ENCODE measurements at places on chromosomes 13 and 19.

- no peak for DNase-seq
- peaks cover 17% of the 10 kb centered on the region for H3K27me3 ChIP-seq
- H3K4me3 ChIP-seq: no peak overlapping the region
- H3K27ac ChIP-seq: no peak overlapping the region
Measured at GRCh38 chr13:20377720-20378119, 145.6 kb upstream of the GJB6 start.

DNA sequence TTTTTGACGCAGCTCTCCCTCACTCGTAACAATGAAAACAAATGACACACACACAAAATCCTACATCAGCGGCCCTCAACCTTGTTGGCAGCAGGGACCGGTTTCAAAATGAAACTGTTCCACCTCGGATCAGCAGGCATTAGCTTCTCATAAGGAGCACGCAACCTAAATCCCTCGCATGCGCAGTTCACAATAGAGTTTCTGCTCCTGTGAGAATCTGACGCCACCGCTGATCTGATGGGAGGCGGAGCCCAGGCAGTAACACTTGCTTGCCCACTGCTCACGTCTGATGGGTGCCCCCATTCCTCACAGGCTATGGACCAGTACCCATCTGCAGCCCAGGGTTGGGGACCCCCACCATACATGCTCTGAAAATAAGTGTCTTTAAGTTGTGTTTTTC lies 43.4 kb downstream of the DHRS12 start:
- H3K4me1 ChIP-seq: peaks cover 18% of the 10 kb centered on the region
- peaks cover 8% of the 10 kb centered on the region for H3K36me3 ChIP-seq
- no peak for DNase-seq
- H3K27ac ChIP-seq: no peak overlapping the region
- no peak overlapping the region for H3K4me3 ChIP-seq

GRCh38 chr19:15453091-15453578 lies 3.4 kb upstream of the WIZ start:
- H3K4me1 ChIP-seq: peaks cover 37% of the 10 kb centered on the region
- H3K36me3 ChIP-seq: peaks cover 26% of the 10 kb centered on the region
- no peak overlapping the region for H3K27ac ChIP-seq
- DNase-seq: no peak
- H3K27me3 ChIP-seq: no peaks in the 10 kb centered on the region

DNA sequence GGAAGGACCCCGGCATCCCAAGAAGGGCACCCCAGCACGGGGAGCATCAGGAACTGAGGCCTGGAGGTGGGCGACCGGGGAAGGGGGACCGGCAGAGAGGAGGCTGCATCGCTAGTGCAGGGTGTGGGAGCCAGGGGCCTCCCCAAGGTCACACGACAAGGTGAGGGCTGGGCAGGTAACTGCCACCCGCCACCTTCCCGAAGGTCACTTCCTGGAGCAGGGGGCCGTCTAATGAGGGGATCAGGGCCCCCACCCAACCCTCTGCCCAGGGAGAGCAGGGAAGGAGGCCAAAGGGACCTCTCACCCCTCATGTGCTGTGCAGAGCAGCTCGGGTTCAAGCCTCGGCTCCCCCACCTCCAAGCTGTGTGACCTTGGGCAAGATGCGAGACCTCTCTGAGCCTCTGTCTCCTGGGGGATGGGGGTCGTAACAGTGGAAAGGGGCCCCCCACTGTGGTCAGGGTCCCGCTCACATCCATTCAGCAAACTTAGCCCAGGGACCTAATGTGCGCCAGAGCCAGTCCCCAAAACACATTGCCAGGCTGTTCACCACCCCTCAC lies 6.0 kb downstream of the ZBTB7A start:
- H3K27ac ChIP-seq: peak overlapping the region; percentile 89
- H3K27me3 ChIP-seq: no peaks in the 10 kb centered on the region
- H3K4me3 ChIP-seq: peak overlapping the region; percentile 83

GRCh38 chr13:57716295-57716694 lies 84.8 kb downstream of the PCDH17 start:
- no peaks in the 10 kb centered on the region for H3K4me1 ChIP-seq
- no peaks in the 10 kb centered on the region for H3K36me3 ChIP-seq
- no peak overlapping the region for H3K27ac ChIP-seq
- no peaks in the 10 kb centered on the region for H3K27me3 ChIP-seq

GRCh38 chr19:8206147-8207087 lies 2.8 kb upstream of the CERS4 start:
- H3K36me3 ChIP-seq: no peaks in the 10 kb centered on the region
- no peak for DNase-seq
- H3K4me1 ChIP-seq: peaks cover 14% of the 10 kb centered on the region
- H3K4me3 ChIP-seq: peak overlapping the region; percentile 25

DNA sequence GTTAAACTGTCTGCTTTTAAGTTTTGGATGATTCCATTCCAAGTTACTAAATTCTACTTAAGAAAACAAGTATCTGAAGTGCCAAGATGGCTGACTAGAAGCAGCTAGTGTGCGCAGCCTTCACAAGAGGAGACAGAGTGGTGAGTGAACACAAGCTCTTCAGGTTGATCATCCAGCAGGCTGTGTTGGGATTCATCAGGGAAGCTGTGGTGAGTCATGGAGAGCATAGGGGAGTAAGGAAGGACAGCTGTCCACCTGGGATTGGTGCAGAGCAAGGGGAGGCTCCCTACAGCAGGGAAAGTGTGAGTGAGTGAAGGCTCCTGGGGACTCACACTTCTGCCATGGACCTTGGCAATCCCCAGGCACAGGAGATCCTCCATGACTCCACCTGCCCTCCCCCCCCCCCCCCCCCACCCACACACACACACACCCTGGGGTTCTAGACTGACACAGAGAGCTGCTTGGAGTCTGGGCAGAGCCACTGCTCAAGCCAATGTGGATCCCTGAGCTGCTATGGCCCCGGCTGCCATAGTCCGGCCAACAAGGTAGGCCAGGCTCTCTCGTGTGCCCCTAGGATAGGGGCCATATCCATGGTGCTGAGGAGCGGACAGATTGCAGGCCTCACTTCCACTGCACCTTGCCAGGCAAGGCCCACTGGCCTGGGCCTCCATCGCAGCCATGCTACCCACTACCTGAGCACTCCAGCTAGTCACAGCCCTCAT lies 23.5 kb downstream of the SLC25A15 start:
- peaks cover 7% of the 10 kb centered on the region for H3K36me3 ChIP-seq
- DNase-seq: no peak
- no peak overlapping the region for H3K27ac ChIP-seq
- H3K4me3 ChIP-seq: no peak overlapping the region

DNA sequence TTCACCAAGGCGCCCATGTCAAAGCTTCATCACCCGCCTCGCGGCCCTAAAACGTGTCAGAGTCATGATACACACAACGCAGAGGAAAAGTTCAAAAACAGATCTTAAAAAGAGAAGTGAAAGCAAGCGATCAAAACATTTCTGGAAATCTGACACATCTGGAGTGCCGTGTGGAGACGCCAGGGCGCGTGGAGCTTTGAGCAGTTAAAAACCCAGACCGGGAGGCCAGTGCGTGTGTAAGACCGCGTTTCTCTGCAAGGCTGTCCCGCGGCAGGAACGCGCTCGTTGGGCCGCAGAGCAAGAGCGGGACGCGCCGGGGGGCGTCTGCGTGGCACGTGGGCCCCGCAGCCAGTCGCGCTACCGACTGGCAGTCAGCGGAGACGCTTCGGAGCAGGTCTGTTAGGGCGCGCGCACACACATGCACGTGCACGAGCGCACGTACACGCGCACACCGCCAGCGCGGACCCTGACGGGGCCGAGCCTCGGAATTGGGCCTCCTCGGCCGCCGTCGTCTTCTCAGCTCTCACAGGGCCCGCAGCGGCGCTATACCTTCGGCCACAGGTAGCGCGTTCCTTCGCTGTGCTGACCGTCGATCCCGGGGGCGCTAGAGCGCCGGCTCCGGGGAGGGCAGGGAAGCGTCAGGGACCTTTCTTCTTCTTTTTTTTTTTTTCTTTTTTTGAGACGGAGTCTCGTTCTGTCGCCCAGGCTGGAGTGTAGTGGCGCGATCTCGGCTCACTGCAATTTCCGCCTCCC lies 35.8 kb downstream of the RNF6 start:
- H3K27ac ChIP-seq: peak overlapping the region; percentile 94
- peak; percentile 91 for DNase-seq
- H3K27me3 ChIP-seq: no peaks in the 10 kb centered on the region
- H3K4me3 ChIP-seq: peak overlapping the region; percentile 89
- peaks cover 23% of the 10 kb centered on the region for H3K4me1 ChIP-seq
- H3K36me3 ChIP-seq: no peaks in the 10 kb centered on the region

GRCh38 chr13:52669677-52670076 lies 17.0 kb downstream of the SUGT1 start:
- no peaks in the 10 kb centered on the region for H3K4me1 ChIP-seq
- H3K4me3 ChIP-seq: no peak overlapping the region
- no peak for DNase-seq
- peaks cover 18% of the 10 kb centered on the region for H3K36me3 ChIP-seq

- no peak for DNase-seq
- H3K36me3 ChIP-seq: no peaks in the 10 kb centered on the region
- H3K4me3 ChIP-seq: no peak overlapping the region
- H3K27me3 ChIP-seq: no peaks in the 10 kb centered on the region
- H3K4me1 ChIP-seq: peaks cover 29% of the 10 kb centered on the region
- no peak overlapping the region for H3K27ac ChIP-seq
Measured at GRCh38 chr19:1035998-1036621, 3.8 kb upstream of the ABCA7 start.

GRCh38 chr13:77358001-77358400 lies 31.1 kb upstream of the MYCBP2 start:
- H3K36me3 ChIP-seq: no peaks in the 10 kb centered on the region
- no peaks in the 10 kb centered on the region for H3K27me3 ChIP-seq

GRCh38 chr19:12665281-12665573 lies 1.3 kb downstream of the MAN2B1 start:
- peaks cover 38% of the 10 kb centered on the region for H3K4me1 ChIP-seq
- H3K27me3 ChIP-seq: no peaks in the 10 kb centered on the region
- peaks cover 3% of the 10 kb centered on the region for H3K36me3 ChIP-seq
- peak overlapping the region; percentile 97 for H3K27ac ChIP-seq
- peak overlapping the region; percentile 94 for H3K4me3 ChIP-seq

- no peaks in the 10 kb centered on the region for H3K27me3 ChIP-seq
- no peak within 1 kb of the TSS for H3K27ac ChIP-seq
- DNase-seq: no peak
- H3K4me1 ChIP-seq: no peaks in the 10 kb centered on the region
- H3K36me3 ChIP-seq: no peaks in the 10 kb centered on the region
Measured at GRCh38 chr13:113105032-113105920, at the start of gene F7. Gene F7 (plus strand): TSS chr13:113105791. CDS start chr13:113105842, 51 bp downstream.

DNA sequence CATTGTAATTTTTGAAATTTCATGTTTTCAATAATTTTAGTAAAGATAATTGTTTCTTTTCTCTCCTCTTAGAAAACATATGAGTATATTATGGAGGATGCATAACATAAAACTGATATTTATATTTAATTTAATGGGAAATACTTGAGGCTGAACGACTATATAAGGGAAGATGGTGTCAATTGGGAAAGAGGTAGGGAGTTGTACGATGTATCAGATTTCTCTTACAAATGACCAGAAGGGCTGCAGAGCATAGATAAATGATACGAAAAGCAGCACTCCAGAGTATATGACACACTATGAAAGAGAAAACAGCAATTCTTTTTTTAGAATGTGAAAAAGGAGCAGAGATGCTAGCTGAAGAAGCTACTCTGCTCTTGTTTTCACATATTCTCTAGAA lies 1308.0 kb upstream of the MIR17HG start:
- no peaks in the 10 kb centered on the region for H3K4me1 ChIP-seq
- no peak overlapping the region for H3K27ac ChIP-seq
- no peak for DNase-seq
- H3K27me3 ChIP-seq: no peaks in the 10 kb centered on the region
- no peak overlapping the region for H3K4me3 ChIP-seq
- H3K36me3 ChIP-seq: peaks cover 10% of the 10 kb centered on the region

DNA sequence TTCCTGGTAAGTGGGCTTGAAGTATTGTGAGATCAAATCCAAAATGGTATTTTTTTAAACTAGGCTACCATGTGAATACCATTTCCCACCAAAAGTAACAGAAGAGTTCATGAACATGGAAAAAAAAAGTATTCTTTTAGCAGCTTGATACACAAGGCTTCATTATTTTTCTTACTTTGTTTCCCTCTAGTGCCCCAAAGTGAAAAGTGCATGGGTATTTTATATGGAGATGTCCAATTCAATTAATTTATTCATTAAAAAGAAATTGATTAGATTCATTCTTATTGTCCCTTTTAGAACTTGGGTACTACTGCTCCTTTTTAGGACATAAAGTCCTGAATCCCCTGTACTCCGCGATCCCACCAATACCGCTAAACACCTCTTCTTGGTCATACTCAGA lies 28.6 kb upstream of the SCEL start:
- H3K36me3 ChIP-seq: no peaks in the 10 kb centered on the region
- no peak overlapping the region for H3K27ac ChIP-seq
- no peak for DNase-seq
- H3K4me1 ChIP-seq: no peaks in the 10 kb centered on the region

DNA sequence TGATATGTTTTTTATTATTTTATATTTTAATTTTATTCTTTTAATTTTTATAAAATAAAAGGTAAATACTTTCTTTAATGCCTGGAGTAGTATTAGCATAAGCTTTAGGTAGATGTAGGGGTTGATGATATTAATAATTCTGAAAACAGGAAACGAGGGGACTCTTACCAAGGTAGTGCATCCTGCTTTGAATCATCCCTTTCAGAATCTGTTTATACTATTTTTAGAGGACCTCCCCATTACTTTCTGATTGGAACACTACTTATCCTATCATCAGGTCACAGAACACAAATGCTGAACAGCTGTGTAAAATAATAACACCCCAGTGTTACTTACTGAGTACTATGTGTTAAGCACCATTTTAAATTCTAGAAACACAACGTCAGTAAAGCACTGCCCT lies 27.3 kb downstream of the COG6 start:
- H3K4me1 ChIP-seq: peaks cover 2% of the 10 kb centered on the region
- no peak for DNase-seq
- no peaks in the 10 kb centered on the region for H3K27me3 ChIP-seq

DNA sequence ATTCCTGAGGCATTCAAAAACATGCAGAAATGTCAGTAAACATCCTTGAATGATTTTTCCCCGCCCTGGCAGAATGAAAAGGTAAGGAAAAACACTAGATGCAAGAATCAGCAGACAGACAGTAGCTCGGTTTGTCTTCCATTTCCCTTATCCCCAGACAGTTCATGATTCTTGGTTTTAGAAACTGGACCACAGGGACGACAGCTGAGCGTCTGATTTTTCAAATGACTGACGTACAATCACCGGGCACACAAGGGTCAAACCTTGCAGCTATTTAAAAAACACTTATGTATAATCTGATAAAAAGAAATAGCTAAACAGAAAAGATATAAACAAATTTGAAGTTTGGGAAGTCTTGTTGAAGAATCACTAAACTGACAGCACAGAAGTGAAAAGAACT lies 47.1 kb downstream of the DCLK1 start:
- no peak overlapping the region for H3K4me3 ChIP-seq
- H3K4me1 ChIP-seq: no peaks in the 10 kb centered on the region
- no peaks in the 10 kb centered on the region for H3K27me3 ChIP-seq
- H3K36me3 ChIP-seq: no peaks in the 10 kb centered on the region
- DNase-seq: no peak

- peaks cover 8% of the 10 kb centered on the region for H3K27me3 ChIP-seq
- H3K4me3 ChIP-seq: no peak overlapping the region
- DNase-seq: peak; percentile 55
- H3K27ac ChIP-seq: no peak overlapping the region
- H3K36me3 ChIP-seq: no peaks in the 10 kb centered on the region
Measured at GRCh38 chr19:412356-413355, 3.7 kb upstream of the C2CD4C start.

Measured in natural killer cell treated with Interleukin-12 subunit alpha and Interleukin-12 subunit beta and Interleukin-15 and Interleukin-18, amount 100 ng/mL, for 72 hours (primary cell).